ENCODE measurements at places on chromosomes 7 and 10. TPM values are rescaled to one million over a fixed set of nuclear protein-coding genes. Genes with fewer than 3 reads are reported as not detected.

The PON1 gene
- not detected for total RNA-seq

The VPS37D gene
- 12.4 TPM for total RNA-seq

DNA sequence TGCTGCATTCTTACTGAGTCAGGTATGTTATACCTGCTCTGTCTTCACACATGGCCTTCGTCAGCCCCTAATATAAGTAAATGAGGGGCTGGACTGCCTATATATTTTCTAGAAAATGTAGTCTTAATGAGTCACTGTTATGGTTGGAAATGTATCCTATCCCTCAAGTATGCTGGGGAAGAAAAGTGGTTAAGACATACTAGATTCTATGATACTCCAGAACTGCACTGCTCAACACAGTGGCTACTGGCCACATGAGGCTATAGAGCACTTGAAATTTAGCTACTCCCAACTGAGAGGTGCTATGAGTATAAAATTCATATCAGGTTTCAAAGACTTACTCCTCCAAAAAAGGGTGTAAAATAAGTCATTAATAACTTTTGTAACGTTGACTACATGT is 104.3 kb upstream of the STEAP1B start:
- no peak for DNase-seq
- no peak overlapping the region for H3K27ac ChIP-seq
- H3K4me1 ChIP-seq, result no peaks in the 10 kb centered on the region
- no peaks in the 10 kb centered on the region for H3K36me3 ChIP-seq
- no peak overlapping the region for H3K4me3 ChIP-seq

The COBL gene
- 49.4 TPM for total RNA-seq

GRCh38 chr10:11921800-11922392 is 98.7 kb downstream of the PROSER2 start:
- no peak for DNase-seq
- no peaks in the 10 kb centered on the region for H3K4me1 ChIP-seq
- H3K27me3 ChIP-seq, result no peaks in the 10 kb centered on the region
- no peak overlapping the region for H3K27ac ChIP-seq

DNA sequence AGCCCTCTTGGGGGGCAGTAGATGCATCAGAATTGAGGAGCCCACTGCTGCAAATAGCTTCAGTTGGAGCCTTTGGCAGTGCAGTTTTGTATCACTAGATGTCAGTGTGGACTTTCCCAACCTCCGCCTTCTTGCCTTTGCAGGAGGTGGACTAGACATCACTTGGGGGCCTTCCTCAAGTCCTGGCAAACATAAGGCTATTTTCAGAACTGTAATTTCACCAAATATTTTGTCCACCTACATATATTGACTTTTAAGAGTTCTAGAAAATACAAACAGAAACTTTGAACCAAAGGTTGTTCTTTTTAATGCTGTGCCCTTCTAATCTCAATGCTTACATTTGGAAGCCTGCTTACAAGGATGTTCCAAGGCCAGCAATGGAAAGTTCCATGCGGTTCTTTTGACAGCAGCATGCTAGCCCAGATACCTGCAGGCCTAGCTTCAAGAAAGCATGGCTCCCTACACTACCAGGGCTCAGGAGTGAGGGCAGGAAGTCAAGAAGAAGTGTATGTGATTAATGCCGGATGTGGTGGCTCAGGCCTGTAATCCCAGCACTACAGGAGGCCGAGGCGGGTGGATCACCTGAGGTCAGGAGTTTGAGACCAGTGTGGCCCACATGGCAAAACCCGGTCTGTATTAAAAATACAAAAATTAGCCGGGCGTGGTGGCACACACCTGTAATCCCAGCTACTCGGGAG is 8.0 kb upstream of the ZNRF2 start:
- peak; percentile 37 for DNase-seq
- no peaks in the 10 kb centered on the region for H3K27me3 ChIP-seq
- no peak overlapping the region for H3K4me3 ChIP-seq
- no peak overlapping the region for H3K27ac ChIP-seq

The AP4M1 gene
- 26.2 TPM for total RNA-seq

DNA sequence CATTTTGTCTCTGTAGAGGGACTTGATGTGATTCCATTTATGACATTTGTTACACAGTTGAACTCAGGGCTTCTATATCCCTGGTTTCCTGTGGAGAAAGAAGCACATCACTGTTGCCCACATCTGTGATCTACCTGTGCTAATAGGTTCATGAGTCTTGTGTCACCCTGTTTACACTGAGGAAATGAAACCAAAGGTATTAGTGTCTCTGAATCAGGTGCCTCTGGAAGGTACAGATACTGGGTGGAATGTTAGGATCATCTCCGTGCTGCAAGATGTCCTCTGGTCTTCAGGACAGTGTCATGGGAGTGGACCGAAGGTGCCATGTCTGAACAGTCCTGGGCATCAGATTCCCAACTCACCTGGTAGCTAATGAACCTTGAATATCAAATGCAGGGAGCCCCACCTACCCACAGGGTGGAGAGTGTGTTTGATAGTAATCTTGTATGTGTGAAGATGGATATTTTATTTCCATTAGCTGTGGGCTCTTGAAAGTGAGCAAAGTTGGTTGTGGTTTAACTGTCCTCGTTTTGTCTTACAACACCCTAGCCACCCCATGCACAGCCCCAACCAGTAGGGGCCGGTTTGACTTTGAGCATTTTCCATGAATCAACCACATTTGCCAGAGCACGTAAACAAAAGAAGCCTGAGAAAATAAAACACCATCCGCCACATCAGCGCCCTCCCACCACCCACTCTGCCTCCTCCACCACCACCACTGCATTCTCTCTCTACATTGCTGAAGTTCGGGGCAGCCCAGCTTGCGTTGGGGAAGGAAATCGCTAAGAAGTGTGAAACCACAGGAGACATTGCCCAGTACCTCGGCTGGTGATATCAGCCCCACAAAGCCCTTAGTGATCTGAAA is 40.7 kb downstream of the TARP start:
- DNase-seq, result no peak
- H3K4me3 ChIP-seq, result no peak overlapping the region
- no peaks in the 10 kb centered on the region for H3K4me1 ChIP-seq
- H3K27ac ChIP-seq, result no peak overlapping the region

Data from PC-9 (cell line).